CD4-positive, alpha-beta T cell treated with Interleukin-17A for 4 hours (primary cell): ENCODE measurements at places on chromosomes 7 and 10.

DNA sequence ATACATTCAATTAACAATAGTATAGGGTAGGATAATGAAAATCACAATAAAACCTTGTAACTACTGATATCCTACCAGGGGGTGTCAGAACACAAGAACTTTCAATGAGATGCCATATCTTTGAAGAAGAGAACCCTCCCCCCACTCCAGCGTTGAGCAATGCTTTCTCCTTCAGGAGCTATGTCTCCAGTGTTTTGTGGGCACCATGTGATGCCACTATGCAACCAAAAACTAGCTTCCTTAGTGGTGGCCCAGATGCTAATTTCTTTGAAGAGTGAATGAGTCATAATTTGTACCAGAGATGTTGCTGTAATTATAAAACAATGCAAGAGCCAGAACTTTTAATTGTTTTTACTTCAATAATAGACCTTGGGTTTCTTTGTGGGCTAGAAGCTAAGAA, 76.0 kb upstream of the ADO start:
- DNase-seq, result peak; percentile 41

DNA sequence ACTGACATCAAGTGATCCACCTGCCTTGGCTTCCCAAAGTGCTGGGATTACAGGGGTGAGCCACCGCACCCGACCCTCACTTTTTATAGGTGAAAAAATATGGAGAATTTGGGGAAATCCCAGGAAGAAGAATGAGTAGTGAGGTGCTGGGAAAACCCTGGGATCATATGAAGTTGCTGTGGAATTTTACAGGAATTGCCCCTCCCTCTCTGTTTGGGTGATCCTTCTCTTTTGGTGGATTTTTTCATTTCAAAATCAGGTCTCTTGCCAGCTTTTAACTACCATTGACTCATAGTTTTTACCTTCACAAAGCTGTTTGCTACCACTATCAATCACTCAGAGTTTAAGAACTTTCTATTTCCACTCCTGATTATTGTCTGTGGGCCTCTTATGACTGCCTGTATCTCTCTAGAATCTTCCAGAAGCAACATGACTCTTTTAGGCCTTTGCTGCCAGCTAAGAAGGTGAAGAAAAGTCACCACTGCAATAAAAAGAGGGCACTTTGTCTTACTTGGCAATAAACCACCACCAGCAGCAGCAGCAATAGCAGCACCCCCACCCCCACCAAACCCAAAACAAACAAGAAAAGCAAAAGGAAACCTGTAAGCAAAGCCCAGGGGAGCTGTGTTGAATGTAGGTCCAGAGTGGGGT, 4.0 kb upstream of the GIMAP8 start:
- DNase-seq, result peak; percentile 40

DNA sequence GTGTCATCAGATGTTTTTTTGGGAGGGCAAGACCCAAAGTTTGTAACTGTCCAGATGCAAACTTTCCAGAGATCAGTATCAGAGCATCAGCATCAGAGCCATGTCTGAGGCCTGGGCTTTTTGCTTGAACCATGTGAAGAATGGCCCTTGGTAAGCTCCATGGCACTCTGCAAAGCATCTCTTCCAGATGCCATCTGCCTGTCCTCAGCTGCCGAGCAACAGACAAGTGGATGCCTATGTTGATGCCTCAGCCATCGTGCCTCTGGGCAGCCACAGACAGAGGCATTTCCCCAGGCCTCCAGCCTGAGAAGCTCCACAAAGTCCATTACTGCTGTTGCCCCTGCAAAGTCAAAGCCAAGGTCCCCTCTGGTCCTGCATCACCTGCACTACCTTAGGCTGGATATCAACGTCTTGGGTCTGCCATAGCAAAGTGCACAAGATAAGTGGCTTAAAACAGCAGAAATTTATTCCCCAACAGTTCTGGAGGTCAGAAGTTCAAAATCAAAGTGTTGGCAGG, 670.2 kb upstream of the MKI67 start:
- no peak for DNase-seq

DNA sequence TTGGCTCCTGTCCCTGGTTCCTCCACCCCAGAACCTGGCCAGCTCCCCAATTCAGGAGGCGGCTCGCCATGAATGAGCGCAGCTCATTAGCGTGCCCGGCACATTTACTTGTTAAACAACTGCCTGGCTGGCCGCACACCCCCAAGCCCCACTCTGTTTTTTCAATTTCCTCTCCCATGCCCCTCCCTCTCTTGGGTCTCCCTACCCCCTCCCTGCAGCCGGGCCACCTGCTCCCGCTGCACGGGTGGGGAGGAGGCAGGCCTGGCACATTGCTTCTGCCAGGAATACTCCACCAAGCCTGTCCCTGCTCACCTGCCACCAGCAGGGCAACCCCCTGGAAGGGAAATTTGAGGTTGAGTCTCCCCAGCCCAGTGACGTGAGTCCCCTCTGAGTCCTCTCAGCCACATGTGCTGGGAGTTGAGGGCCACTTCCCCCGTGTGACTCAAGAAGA, 2.5 kb upstream of the SLIT1 start:
- no peak for DNase-seq

- no peak for DNase-seq
These were observed 154.3 kb downstream of the ELAPOR2 start for GRCh38 chr7:86904949-86905834.

DNA sequence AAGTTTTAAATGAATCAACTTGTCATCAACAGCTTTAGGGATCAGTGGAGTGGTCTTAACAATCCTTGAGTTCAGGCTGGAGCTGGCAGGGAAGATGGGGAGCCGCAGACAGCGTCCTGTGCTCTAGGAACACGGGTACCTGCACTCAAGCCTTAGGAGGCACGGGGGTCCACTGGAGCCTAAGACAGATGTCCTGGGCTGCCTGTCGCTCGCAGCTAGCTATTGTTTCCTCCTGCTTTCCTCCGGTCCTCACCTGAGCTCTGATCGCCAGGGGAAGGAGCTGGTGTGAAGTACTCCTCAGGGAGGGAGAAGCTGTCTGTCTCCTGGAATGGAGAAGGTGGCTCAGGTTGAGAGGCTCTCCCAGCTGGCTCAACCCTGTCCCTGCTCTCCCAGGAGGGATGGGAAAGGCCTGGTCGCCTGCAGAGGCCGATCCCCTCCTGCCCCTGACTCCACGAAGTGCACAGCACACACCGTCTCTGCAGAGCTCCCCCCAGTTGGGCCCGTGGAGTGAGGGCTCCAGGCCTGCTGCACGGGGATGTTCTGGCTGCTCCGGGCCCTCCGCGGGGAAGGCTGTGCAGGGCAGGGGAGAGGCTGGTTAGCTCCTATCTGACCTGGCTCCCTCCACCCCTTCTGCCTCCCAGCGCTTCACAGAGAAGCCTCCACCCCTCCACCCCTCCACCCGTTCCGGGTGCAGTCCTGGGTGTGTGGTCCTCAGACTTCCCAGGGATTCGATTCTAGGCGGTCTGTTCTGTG, 14.5 kb upstream of the PYROXD2 start:
- no peak for DNase-seq
